ENCODE measurements at places on chromosomes 12 and 14.

DNA sequence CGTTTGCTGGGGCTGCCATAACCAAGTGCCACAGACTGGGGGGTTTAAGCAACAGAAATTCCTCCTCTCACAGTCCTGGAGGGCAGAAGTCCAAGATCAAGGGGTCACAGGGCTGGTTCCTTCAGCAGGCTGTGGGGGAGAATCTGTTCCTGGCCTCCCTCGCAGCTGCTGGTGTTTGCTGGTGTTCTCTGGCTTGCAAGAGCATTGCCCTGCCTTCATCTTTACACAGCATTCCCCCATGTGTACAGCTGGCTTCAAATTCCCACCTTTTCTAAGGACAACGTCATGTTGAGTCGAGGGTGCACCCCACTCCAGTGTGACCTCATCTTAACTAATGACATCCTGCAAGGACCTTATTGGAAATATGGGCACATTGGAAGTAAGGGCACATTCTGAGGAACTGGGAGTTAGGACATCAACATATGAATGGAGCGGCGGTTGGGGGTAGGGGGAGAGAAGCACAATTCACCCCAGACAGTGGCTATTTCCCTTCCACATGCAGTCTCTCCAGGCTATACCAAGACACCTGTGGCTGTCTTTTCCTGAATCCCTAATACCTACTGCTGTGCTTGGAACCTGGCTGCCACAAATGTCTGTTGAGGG lies 123.6 kb downstream of the FOXN3 start:
- DNase-seq = no peak

GRCh38 chr12:59626382-59626781 lies 30.6 kb downstream of the SLC16A7 start:
- DNase-seq = no peak

DNA sequence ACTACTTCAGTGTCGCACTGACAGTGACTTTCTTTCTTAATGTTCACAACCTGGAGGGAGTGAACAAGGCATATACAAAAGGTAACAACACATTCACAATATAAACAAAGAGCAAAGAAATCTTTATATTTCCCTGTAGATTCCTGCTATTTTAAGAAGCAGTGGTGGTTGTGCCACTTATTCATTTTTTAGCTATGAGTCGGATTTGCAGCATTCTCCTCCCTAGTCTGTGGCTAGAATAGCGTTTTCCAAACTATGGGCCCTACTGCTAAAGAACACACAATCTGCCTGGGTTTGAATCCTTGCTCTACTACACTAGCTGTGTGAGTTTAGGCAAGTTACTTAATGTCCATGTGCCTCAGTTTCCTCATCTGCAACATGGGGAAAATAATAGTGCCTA lies 18.6 kb upstream of the MDM1 start:
- DNase-seq = no peak

DNA sequence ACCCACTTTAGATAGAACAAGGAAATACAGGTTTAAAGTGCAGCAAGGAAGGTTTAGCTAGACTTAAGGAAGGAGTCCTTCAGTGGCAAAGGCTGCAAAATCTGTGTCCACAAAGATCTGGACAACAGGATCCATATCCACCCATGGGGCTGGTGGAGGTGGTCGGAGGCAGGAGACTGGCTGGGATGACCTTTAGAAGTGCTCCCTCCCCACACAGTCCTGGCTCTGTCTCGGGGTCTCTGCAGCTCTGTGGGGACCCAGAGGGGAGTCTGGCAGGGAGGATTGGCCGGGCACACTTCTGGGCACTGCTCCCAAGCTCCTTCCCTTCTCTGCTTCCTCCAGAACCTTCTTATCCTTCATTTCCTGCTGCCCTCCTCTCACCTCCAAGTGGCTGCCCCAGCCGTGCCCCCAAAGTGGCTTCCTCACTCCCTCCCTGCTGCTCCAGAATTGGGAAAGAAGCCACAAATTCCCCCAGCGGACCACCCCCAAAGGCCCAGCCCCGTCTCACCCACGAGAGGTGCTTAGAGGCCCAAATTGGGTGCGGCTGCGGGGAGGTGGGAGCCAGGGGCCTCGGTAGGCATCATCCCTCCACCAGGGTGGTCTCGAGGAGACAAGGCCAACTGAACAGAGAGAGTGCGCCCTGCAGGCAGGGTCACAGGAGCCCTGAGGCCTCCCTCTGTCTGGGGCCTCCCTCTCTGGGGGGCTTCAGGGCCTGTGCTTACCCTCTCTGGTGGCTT lies 21.9 kb upstream of the PGF start:
- DNase-seq = no peak

DNA sequence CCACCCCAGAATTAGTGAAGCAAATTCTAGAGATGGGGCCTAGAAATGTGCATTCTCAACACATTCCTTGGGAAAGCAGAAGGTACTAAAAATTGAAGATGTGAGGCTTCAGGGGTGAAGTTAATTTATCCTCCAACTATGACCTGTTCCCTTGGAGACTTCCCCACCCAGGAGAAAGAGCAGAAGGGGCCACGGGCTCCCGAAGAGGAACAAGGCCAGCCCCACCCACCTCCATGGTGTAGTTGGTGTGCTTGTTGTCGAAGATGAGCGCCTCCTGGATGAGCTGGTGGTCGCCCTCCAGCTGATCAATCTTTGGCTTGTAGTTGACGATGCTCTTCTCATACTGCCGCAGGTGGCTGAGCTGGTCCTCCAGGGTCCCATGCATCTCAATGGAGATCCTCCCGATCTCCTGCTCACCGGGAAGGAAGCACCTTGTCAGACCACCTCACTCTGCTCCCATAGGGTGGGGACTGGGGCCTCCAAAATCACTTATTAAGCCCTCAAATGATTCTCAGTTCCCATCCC lies 87.8 kb upstream of the ZFP36L1 start:
- DNase-seq = no peak

DNA sequence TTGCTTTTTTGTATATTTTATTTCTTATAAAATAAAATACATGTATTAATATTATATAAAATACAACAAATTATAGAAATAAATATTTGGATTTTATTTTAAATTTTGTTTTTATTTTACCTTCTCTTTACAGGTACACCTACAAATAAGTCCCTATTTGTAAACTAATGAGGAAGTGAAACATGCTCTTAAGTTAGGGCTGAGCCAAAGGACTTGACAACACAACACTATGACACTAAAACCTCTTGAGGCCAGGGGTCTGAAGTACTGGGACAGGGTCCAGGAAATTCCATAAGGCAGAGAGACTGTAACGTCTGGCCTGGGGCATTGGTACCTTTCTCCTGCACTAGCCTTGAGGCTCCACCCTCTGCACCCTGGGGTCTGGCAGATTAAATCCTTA lies 293.2 kb downstream of the FOXN3 start:
- DNase-seq = no peak

DNA sequence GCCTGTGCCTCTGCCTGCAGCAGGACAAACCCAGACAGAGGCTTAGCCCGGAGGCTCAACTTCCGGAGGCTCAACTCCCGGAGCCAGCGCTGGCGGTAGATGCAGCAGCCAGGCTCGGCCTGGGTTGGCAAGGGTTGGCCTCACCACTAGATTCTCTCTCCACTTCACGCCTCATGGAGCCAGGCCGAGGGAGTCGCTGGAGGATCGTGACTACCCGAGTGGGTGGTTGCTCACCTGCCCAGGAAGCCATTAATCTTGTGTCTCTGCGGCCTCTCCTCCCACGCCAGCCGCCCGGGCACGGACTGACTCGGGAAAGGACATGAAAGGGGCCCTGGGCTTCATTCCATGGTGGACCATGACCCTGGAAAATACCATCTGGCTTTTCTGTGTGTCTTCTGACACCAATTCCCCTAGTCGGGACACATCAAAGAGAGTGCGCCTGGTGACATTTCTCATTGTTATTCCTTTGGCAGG lies 20.8 kb downstream of the ESRRB start:
- no peak for DNase-seq

GRCh38 chr12:102503056-102503681 lies 22.8 kb upstream of the IGF1 start:
- no peak for DNase-seq

DNA sequence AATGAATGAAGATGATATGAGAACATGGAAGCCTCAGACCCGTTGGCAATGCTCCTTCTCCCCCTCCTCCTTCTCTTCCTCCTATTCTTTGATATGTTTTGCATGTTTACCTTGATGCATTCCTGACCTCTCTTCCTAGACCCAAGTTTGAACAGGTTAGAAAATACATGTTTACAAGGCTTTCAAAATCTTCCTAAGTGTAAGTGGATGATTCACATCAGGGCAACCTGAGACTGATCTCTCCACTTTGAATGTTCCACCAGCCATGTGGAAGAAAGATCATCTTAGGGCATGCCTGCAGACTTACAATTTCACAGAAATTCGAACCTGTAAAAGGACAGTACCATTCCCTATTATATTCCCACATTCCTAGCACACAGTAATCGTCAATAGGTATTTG lies 18.0 kb upstream of the LDHB start:
- DNase-seq = no peak

DNA sequence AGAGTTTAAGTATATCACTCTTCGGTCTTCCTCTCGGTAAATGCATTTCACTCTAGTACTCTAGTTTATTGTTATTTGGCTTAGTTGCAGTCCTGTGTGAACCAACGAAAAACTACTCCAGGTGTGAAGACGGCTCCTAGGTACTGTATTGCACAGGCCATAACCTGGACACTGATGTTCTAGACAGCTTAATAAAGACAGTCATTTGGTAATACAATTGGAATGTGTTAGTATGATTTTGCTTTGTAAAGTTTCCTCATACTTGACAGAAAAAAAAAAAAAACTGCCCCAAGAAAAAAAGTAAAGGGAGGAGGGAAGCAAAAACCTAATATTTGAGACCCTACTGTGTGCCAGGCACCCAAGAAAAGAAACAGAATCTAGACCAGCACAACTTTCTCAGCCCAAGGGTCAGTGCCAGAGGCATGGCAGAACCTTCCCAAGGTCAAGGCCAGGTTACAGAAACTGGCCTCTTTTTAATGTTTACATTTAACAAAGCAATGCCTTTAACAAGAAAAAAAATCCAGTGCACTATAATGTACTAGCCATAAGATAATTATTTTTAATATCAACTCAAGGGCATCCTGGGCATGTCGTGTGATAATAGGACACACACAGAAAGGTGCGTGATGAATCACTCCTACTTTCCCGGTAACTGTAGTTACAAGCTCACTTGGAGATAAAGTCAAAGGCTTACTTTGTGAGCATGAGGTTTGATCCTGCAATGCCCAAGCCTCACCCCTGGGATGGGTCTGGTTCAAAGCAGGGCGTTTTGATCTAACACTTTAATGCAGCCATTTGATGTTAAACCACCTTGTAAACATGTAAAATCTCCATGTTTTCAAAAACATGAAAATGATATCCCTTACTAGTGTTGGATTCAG lies 110.6 kb downstream of the BMP4 start:
- no peak for DNase-seq

GRCh38 chr14:80425686-80426085 lies 214.4 kb upstream of the DIO2 start:
- DNase-seq = no peak

DNA sequence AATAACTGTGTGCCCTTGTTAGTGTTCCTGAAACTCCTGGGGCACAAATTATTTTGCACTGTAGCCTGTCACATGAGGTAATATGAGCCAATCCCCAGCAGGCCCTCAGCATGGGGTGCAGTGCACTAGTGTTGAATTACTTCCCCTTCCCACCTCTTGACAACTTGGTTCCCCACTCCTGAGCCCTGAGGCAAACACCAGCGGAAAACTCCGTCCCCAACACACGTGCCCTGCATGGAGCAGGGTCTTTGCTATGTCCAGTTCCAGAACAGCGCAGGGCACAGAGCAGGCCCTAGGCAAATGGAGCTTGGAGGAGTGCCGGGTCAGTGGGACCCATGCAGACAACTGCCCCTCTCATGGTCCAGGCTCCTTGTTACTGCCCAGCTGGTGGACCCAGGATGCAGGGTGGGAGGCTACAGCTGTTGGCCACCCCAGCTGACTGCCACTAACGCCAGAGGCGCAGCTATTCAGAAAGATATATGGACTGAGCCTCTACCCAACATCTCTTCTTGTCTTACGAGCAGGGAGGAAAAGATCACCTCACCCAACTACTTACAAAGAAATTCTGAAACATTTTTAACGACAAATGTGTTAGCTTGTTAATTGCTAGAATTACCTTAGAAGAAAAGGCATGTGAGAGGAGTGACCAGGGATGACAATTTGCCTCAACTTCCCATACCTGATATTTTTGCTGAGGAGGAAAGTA lies 71.6 kb downstream of the NT5DC3 start:
- DNase-seq = no peak

GRCh38 chr12:122243965-122244364 lies 18.1 kb upstream of the DIABLO start:
- no peak for DNase-seq

DNA sequence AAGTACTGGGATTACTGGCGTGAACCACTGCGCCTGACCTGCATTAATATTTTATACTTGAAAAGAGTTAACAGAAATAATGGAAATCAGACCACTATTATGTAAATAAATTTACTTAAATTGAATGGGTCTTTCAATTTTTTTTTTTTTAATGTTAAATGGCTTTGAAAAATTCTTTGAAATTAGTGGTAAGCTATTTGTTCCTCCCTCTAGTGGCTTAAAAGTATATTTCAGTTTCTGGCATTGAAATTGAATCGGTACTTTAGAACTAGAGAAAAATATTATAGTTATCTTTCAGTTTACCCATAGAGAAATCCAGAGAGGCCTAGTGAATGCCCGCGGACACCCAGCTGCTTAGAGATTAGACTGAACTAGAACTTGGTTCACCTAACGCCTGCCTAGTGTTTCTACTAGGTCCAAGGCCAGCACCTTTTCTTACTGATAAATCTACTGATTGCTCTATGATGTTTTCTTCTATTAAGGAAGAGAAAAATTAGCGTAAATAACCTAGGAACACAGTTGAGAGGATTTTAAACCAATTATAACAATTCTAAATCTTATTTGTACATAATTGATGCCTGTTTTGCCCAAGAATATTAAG lies 106.5 kb downstream of the EML1 start:
- DNase-seq = no peak

DNA sequence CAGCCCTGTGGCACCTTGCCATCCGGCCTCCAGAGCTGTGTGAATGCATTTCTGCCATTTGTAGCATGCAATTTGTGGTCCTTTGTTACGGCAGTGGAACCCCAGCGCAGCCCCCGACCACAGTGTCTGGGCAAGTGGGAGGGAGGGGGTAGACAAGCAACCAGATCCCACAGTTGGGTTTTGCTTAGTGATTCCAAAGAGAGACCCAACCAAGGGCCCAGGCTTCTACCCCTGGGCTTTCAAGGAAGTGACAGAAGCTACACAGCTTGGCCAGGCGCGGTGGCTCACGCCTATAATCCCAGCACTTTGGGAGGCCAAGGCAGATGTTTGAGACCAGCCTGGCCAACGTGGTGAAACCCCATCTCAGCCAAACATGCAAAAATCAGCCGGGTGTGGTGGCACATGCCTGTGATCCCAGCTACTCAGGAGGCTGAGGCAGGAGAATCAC lies 17.8 kb downstream of the ZBTB42 start:
- DNase-seq = no peak

DNA sequence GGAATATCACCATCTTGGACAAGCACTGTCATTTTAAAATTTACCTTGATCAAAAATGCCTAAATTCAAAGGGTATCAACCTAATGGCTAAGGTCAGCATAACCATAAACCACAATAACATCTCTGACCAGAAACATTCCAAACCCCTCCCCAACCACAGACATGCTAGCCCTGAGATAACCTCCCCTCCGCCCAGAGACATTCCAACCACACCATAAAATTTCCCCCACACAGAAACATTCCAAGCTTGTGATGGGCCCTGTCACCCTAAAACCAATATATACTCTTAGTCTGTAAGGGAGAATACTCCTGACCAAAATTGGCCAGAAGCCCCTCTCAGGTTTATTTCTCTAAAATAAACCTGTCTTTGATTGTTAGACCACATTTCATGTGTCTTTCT lies 17.7 kb downstream of the EPYC start:
- DNase-seq = no peak

All from NCI-H2029 (cell line).